ENCODE measurements at places on chromosomes 7 and 10.

DNA sequence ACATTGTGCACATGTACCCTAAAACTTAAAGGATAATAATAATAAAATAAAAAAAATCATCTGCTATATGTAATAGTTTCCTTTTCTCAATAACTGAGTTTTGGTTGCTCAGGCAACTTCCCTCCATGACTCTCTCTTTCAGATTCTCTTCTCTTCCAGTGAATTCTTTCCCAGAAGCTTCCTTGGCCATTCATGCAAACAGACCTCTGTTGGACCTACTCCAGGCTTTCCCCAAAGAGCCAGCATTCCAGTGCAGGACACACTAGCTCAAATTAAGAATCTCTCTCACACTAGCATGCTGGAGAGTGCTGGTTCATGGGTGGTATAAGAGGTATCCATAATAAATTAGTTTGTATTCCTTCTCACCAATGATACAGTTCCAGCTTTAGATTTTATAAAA is 31.0 kb upstream of the ZEB1 start:
- DNase-seq = no peak

GRCh38 chr7:31345421-31345820 is 4.9 kb upstream of the NEUROD6 start:
- no peak for DNase-seq

DNA sequence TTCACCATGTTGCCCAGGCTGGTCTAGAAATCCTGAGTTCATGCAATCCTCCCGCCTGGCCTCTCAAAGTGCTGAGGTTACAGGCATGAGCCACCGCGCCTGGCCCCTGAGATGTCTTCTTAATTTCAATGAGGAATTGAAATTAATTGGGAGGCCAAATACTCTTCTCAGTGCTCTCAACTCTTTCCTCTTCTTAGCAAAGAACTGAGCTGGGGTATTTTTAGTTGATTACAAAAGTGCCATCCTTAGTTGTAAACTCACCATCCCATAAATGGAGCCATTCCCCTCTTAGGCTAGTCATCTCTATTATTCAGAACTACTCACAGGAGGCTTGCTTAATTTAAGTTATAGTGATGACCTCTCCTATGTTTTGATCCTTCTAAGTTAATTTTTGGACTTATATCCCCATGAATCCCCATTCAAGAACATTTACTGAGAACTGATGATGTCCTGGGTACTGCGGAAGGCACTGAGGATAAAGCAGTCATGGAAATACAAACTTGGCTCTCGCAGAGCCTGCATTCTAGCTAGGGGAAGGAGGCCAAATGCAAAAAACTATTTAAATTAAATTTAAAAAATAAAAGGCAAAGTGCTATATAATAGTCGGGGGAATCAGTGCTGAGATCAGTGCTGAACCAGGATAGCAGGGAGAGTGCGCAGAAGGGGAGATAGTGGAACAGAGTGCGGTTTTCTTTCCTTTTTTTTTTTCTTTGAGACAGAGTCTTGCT is 145.3 kb downstream of the SFMBT2 start:
- DNase-seq = no peak

GRCh38 chr10:21097926-21098355 is 200.8 kb upstream of the NEBL start:
- no peak for DNase-seq

DNA sequence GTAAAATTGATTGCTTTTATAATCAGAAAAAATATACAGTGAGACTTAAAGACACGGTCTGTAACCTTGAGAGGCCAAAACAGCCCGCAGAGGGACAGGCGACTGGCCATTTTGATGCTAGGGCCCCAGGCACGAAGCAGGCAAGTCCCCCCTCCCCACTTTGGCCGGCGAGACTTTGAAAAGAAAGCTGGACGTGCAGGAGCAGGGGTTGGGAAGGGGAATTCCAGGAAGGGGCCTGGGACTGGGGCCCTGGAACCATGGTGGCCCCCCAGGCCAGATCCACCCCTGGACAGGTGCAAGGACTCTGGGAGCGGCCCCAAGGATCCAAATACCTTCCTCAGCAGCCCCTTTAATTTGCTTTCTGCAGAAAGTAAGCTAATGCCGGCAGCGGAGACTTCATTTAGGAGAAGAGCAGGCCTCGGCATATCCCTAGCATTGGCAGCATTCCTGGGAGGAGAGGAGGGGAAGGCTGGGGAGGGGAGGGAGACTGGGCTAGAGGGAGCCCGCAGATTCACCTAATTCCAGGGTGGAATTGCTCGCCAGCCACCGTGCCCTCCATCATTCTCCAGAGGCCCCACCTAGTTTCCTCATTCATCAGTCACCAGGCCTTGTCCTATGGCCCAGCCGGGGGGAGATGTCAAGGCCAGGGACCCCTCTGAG is 24.9 kb upstream of the TNRC18 start:
- no peak for DNase-seq

- DNase-seq = no peak
Observed at GRCh38 chr7:94567396-94567795, 57.8 kb downstream of the CASD1 start.

GRCh38 chr7:95865716-95866371 is 93.5 kb downstream of the DYNC1I1 start:
- no peak for DNase-seq

GRCh38 chr7:70470746-70471145 is 661.2 kb upstream of the GALNT17 start:
- no peak for DNase-seq

- no peak for DNase-seq
Observed at GRCh38 chr10:34730726-34731125, 84.4 kb downstream of the PARD3 start.

GRCh38 chr7:84704380-84704779 is 482.5 kb downstream of the SEMA3D start:
- DNase-seq = no peak

DNA sequence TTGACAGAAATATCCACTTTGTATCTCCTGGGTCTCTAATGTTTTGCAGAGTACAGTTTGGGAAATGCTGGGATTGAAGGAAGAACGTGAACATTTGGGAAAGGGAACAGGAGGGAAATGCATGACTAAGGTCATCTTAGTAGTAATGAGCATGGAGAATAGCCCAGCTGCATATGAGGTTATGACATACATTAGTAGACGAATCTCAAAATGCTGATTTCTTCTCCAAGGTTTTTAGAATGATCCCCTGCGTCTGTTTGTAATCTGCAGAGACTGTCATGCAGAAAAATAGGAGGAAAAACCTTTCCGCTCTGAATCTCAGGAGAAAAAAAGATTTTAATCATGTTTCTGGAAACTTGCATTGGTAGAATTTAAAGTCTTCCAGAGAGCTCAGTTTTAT is 133.6 kb downstream of the PPP1R9A start:
- no peak for DNase-seq

- DNase-seq = no peak
Observed at GRCh38 chr10:31647861-31648260, 280.8 kb downstream of the ARHGAP12 start.

DNA sequence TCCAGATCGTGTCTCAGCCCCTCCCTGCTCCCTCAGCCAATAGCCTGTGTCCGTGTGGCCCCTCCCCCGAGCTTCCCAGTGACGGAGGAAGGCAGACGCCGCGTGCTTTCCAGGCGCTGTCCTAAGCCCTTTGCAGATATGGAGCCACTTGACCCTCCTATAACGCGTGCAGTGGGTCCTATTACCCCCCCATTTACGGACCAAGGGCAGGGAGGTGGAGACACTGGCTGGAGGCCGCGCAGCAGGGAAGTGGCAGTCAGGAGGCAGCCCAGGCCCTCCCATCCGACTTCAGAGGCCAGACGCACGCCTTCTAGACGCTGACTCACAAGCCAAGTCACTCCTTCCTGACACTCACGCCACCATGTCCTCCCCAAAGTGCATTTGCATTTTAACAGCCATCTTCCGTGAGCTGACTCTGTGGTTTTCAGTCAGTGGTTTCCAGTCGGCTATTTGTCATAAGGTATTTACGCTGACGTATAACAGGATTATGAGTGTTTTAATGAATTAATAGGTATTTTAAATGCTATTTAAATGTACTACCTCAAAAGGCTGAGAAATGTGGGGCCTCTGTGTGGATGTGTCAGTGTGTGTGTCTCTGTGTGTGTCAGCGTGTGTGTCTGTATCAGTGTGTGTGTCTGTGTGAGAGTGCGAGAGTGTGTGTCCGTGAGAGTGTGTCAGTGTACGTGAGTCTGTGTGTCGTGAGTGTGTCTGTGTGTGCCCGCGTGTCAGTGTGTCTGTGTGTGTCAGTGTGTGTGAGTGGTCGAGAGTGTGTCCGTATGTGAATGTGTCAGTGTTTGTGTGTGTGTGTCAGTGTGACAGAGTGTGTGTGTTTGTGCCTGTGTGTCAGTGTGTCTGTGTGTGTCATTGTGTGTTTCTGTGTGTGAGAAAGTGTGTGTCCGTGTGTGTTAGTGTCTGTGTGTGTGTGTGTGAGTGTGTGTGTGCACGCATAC is 92.0 kb upstream of the INSIG1 start:
- DNase-seq = no peak

GRCh38 chr10:83932245-83932644 is 207.1 kb upstream of the GHITM start:
- no peak for DNase-seq

DNA sequence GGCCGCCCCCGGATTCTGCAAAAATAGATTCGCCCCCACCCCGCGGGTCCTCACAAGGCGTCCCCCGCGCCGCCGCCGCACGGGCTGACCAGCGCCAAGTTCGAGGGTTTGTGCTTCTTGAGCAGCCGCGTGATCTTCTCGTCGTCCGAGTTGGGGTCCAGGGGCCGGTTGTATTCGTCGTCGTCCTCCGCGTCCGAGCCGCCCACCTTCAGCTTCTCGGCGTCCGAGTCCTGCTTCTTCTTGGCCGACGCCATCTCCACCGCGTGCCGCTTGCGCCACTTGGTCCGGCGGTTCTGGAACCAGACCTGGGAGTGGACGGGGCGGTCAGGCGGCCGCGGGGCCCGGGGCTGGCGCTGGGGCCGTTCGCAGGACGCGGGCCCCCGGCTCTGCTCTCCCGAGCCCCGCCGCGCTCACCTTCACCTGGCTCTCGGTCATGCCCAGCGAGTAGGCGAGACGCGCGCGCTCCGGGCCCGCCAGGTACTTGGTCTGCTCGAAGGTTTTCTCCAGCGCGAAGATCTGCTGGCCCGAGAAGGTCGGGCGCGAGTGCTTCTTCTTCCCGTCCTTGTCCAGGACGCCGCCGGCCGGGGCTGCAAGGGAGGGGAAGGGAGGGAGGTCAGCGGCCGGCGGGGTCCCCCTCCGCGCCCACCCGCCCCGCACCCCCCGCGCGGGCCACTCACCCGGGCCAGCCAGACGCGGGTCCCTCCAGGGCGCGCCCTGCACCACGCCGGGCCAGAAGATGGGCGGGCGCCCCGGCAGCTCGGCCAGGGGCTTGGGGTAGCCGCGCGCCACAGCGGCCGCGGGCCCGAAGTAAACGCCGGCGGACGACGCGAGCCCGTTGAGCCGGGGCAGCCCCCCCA is 853 bp downstream of the NKX6-2 start:
- DNase-seq = no peak

DNA sequence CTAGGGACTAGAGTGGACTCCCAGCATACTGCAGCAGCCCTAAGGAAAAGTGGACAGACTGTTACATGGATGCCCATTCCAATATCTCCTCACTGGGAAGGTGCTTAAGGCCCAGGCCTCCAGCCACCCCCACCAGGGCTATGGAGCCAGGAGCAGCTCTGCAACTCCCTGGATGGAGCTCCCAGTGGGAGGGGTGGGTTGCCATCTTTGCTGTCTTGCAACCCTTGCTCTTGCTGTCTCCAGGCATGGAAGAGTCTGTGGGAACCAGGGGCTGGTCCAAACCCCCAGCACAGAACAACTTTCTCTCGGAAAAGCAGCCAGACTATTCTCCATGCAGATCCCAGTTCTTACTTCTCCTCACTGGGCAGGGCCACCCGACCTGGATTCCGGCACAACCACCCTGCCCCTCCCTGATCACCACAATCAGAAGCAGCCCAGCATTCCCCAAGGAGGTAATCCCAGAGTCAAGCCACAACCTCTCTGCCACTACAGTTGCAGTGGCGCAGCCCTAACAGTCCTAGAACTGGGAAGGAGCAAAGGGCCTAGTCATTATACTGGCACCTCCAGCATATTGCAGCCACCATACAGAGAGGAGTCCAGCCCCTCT is 41.8 kb upstream of the ZNF488 start:
- DNase-seq = no peak

DNA sequence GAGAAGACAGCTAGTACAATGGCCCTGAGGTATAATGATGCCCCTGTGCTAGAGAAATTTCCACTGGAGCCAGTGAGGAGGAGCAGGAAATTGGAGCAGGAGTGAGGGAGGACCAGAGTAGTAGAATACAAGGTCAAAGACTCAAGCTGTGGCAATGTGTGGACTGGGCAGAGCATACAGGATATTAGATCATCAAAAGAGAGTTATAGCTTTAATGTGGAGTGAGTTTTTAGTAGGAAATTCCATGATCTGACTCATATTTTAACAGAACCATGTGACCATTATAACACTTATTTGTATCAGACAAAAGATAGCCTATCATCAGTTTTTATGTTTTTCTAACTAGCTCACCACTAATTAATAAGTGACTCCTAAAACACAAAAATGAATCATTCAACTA is 154.1 kb downstream of the DGKB start:
- DNase-seq = no peak

GRCh38 chr7:41756650-41757182 is 53.8 kb upstream of the INHBA start:
- DNase-seq = no peak

DNA sequence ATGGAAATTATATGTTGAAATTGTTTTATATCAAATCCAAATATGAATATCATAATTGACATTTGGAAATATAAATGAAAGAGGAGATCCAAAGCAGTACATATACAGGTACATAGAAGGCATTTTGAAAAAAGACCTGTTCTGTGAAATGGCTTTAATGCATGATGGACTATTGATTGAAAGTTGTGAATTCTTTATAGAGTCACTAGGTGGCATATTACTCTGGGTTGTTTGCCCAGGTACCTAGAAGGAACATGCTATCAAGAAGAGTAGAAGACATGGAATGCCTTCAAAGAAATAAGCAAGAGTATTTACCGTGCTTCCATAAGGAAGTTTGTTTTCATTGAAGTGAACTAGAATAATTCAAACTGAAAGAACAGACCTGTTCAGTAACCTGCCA is 160.0 kb upstream of the ANK3 start:
- no peak for DNase-seq

GRCh38 chr10:86837663-86838062 is 81.2 kb downstream of the BMPR1A start:
- no peak for DNase-seq

DNA sequence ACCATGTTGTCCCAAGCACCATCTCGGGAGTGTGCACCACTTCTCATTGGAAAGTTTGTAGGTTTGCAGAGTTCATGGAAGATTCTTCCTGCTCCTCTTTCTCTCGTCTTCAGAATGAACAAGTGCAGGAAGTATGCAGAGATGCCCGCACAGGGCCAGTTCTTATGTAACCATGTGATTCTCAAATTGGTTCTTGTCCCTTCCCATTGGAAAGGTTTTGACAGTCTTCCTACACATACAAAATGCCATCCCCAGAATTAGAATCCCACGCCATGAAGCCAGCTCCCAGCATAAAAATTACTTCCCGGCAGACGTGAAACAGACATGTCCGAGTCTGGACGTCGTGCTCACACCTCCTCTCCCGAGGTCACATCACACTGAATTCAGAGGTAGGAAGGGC is 251.6 kb downstream of the ELMO1 start:
- no peak for DNase-seq

Measured in NCI-H1436 (cell line).